ENCODE measurements at places on chromosomes 1 and 21. TPM values are rescaled to one million over a fixed set of nuclear protein-coding genes. Genes with fewer than 3 reads are reported as not detected.

Gene SLC22A15
- 6.5 TPM for polyA plus RNA-seq

DNA sequence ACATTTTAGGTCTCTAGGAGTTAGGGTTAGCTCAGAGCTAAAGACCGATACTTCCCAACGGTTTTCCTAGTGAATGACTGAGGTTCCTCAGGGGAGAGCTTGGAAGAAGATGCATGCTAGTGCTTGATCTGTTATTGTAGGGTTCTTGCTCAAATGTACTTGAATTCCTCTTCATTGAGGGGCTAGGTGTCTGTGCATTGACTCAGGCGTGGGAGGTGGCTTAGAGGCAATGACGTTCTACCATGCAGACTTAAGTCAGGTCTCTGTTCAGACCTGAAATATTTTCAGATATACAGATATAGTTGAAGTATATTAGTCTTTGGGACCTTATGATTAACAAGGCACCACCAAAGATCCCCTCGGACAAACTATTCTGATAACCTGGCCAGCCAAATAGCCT is 23.5 kb downstream of the S100A10 start:
- no peak for DNase-seq

DNA sequence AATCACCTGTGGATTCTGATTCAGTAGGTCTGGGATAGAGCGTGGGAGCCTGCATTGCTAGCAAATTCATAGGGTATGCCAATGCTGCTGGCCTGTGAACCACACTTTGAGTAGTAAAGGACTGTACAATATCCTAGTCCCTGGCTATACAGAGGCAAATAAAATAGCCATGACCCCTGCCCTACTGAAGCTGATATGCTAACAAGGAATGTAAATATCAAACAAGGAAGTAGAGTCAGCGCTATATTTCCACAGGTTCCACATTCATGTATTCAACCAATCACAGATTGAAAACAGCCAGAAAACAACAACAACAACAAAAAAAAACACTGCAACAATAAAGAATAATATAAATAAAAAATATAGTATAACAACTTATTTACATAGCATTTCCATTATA is 77.8 kb downstream of the TM2D1 start:
- DNase-seq: no peak

- no peak for DNase-seq
Observed at GRCh38 chr1:204970937-204971336, 72.1 kb upstream of the CNTN2 start.

GRCh38 chr1:18032172-18032859 is 75.3 kb upstream of the IGSF21 start:
- DNase-seq: no peak

DNA sequence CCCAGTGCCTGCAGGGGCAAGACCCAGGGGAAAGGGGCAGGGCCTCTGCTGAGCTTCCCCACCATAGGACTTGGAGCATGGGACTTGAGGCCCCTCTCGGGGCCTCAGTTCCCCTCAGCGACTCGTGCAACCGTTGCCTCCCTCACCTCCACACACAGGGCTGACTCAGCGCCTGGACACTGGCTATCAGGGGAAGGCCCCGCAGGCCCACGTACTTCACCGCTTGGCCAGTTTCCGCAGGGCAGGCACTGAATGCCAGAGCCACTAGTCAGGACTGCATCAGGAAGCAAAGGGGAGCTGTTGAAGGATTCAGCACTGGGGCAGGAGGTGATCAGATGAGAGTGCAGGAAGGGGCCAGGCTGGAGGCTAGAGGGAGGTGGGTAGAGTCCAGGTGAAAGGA is 15.5 kb upstream of the FAM131C start:
- DNase-seq: no peak

- no peak for DNase-seq
Observed at GRCh38 chr1:38088366-38088765, 41.8 kb upstream of the POU3F1 start.

- DNase-seq: no peak
Observed at GRCh38 chr1:226738995-226739695, at the start of gene ITPKB. Gene ITPKB, minus strand, starts transcription at chr1:226739282. Its CDS starts 1,824 bp downstream, at chr1:226737458.

DNA sequence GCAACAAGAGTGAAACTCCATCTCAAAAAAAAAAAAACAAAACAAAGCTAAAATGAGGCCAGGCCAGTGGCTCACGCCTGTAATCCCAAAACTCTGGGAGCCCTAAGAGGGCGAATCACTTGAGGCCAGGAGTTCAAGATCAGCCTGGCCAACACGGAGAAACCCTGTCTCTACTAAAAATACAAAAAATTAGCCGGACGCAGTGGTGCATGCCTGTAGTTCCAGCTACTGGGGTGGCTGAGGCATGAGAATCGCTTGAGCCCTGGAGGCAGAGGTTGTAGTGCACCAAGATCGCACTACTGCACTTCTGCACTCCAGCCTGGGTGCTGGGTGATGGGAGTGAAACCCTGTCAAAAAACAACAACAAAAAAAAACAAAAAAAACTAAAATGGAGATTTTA is 191.2 kb upstream of the SGIP1 start:
- DNase-seq: no peak
